ENCODE measurements at places on chromosomes 16 and 17.

DNA sequence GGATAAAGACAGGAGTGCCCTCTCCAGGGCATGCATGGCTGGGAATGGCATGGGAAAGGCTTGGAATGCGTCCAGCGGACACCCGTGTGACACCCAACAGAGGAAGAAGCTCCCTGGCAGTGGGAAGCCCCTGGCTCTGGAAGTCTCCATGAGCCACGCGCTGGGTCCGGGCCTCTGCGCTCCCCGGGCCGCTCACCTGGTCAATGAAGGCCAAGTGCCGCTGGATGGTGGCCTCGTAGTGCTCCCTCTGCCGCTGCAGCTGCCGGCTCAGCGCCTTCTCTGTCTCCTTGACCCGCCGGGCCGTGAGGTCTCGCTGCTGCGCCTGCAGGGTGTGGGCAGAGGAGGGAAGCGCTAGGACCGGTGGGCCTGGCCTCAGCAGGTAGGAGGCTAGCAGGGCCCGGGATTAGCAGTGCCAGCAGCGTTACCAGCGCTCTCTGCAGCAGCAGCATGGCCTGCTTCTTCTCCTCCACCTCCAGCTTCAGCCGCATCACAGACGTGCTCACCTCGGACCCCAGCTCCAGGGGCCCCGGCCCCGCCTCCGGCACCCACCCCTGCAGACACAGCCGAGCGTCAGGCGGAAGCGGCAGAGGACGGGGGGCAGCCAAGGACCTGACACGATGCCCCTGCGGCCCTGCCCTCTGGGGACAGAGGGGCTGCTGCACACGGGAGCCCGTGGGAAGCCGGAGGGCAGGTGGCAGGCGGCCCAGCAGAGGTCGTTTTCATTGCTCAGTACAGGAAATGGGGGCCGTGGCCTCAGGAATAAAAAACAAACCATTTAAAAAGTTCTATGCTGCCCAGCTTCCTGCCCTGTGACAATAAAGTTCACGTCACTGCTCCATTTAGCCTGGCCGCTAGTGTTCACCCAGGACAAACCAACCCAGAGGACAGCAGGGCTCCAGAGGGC, 26.0 kb downstream of the CEP131 start:
- DNase-seq = no peak

DNA sequence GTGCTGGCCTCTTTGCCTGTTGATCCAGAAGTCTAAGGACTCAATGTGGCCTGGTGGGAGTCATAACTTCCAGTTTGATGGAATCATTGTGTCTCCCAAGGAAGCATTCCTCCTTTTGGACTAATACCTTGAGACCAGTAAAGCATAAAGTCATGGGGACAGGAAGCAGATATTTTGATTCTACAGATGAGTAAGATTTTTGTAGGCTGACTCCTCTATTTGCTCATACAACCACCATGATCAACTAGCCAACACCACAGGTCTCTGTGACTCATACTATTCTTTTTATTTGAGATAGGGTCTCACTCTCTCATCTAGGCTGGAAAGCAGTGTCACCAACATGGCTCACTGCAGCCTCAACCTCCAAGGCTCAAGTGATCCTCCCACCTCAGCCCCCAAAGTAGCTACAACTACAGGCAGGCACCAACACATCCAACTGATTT, 6.2 kb downstream of the MT2A start:
- peak; percentile 83 for DNase-seq

DNA sequence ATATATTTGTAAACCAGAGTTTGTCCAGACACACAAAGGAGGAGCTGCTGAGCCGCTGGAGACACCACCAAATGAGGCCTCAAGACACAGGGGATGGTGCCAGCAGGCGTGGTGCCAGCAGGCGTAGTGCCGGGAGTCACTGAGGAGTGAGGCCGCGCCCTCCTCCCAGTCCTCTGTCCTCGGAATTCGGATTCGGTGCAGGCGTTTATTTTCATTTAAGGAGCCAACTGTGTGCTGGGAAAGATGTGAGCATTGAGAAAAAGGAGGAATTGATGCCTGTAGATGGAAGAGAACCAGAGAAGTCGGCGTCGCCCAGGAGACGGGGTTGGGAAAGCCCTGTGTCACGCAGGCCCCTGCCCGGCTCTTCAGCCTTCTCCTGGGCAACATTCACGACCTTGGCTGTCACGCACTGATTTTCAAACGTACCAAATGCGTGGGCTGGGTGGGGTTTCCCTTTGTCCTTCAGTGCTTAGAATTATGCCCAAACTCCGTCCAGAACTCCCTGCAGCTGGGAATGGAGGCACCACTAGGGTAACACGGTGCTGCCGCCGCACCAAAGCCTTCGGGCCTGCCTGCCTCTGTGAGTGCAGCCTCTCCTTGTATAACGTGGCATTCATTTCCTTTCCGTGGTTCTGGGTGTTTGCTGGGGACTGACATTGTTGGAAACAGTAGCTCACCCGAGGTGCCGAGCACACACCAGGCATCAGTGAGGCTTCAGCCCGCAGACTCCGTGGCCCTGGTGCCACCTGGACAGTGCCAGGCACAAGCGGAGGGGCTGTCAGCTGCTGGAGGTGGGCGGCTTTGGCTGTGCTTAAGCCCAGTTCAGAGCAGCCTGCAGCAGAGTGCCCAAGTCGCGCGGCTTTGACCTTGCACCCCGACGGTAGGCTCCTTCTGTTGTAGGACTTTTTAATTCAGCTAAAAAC, 49.0 kb upstream of the CHMP6 start:
- no peak for DNase-seq

GRCh38 chr16:4681471-4682083, 11.8 kb upstream of the NUDT16L1 start:
- DNase-seq = no peak

GRCh38 chr17:64686705-64687104, 24.6 kb upstream of the SMURF2 start:
- DNase-seq = no peak

DNA sequence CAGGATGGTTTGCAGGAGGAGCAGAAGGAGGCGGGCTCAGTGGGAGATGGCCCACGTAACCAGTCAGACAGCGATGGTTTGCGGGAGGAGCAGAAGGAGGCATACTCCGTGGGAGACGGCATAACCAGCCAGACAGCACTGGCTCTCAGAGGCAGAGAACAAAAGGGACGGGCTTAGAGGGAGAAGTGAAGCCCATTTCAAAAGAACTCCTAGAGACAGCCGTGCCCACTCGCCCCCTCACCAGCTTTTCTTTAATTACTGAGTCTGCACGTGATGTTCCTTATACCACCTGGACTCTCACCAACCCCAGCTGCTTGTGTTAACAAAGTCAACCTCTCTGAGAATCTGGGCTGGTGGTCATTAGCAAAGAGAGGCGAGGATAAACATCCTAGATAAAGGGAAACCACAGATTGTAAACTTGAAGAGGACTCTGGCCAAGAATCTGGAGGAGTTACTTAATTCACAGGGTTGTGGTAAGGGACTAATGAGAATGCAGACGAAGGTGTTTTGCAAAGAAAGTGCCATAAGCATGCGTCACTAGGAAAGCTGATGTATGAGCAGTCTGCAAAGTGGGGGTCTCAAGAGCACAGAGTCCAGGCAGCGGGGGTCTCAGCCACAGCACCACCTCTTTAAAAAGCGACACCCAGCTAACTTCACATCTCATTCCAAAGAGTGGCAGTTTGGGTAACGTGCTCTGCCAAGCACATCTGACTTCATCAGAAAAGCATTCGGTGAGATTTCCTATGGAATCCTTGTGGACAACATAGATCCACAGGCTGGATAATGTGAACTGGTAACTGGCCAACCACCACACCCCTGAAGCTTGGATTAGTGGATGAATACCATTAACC, 51.7 kb downstream of the NXN start:
- peak; percentile 92 for DNase-seq

- no peak for DNase-seq
These were observed 74.8 kb downstream of the XYLT1 start for GRCh38 chr16:17395849-17396480.

GRCh38 chr16:2535625-2536013, 2.2 kb upstream of the PDPK1 start:
- no peak for DNase-seq

GRCh38 chr16:80974649-80975376, 31.9 kb downstream of the CMC2 start:
- DNase-seq = no peak

- no peak for DNase-seq
These were observed 85.1 kb downstream of the PRKCA start for GRCh38 chr17:66387392-66387981.

DNA sequence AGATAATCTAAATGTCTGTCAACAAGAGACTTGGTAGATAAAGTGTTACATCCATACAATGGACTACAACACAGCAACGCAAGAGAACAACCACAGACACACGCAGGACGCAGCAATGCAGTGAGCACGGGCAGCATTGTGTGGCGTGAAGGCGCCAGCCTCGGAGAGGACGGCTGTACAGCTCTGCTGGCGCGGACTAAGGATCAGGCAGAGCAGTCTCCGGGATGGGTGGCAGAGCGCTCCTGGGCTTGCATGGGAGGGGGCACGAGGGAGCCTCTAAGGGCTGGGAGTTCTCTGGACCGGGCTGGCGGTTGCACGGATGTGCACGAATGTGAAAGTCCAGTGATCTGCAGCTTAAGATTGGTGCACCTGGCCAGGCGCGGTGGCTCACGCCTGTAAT, 34.5 kb downstream of the ACTG1 start:
- no peak for DNase-seq

DNA sequence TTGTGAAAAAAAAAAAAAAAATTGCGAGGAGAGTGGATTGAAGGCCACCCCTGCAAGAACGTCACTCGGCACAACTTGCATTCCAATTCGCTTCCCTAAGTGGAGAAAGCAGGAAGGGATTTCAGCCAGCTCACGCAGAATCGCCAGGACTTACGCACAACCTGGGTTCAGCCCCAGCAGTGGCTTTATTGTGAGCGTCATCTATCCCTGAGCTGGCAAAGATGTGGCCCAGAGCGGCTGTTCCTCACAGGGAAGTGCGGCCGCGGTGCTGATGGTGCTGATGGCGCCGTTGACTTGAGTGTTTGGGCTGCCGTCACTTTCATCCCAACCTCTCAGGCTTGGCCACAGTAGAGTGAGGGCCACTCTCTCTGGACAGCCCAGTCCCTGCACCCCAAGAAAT, 197.6 kb downstream of the NTN1 start:
- no peak for DNase-seq

DNA sequence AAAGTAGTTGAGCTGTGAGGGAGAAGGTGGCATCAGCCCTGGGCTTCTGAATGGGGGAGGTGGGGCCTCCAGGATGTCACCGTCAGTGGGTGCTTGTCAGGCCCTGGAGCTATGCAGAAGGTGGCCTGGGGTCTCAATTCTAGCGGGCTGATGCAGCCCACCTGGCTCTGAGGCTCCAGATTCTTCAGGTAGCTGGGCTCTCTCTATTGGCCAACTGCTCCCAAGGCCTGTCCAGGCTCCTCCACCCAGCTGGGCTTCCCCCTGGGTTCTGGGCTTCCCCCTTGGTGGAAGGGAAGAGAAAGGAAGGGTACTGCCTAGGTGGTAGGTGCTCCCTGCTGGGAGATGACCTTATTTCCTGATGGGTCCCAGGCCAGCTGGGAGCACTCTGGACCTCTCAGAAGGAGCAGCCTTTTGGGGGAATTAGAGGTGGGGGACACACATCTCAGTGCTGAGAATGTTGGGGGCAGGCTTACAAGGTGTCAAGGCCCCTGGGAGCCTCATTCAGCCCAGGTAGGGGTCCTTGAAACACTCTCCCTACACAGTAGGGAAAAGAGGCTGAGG, 1728.3 kb downstream of the TP53TG3F start:
- DNase-seq = no peak

GRCh38 chr16:80277182-80277581, 263.6 kb upstream of the DYNLRB2 start:
- no peak for DNase-seq

GRCh38 chr16:28974007-28974436, 556 bp upstream of the SPNS1 start:
- peak; percentile 16 for DNase-seq

DNA sequence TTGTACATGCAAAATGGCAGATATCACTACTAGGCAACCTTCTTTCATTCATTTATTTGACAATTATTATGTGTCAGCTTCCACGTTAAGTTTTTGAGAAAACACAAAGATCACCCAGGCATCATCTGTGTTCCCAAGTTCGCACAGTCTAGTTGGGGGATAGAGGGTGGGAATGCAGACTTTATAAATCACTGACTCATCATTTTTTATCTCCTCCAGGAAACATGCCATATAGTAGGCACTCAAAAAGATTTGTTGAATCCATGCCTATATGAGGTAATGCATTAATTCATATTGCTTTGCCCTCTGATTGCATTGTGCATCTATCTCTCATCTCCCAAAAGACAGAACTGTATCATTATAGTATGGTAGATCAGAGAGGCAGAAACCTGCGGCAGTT, 196.8 kb upstream of the TOX3 start:
- no peak for DNase-seq

GRCh38 chr16:47392081-47392480, 68.8 kb downstream of the ITFG1 start:
- no peak for DNase-seq

DNA sequence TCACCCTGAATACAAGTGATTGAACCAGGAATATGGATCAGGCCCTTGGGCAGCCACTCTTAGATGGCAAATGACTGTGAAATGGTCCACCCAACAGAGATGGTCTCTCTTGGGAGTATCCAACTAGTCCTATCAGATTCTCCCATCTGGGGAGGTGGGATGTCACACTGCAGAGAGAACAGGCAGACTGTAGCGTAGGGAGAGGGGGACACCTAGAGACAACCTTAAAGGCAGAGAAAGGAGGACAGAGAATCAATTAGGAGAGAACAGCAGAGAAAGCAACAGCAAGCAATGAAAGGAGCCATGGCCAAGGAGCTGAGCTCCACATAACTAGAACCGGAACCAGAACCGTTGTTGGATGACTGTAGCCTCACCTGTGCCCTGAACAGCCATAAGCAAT, 37.2 kb downstream of the IQCK start:
- no peak for DNase-seq

GRCh38 chr16:2450535-2450934, 9.4 kb upstream of the TEDC2 start:
- no peak for DNase-seq

DNA sequence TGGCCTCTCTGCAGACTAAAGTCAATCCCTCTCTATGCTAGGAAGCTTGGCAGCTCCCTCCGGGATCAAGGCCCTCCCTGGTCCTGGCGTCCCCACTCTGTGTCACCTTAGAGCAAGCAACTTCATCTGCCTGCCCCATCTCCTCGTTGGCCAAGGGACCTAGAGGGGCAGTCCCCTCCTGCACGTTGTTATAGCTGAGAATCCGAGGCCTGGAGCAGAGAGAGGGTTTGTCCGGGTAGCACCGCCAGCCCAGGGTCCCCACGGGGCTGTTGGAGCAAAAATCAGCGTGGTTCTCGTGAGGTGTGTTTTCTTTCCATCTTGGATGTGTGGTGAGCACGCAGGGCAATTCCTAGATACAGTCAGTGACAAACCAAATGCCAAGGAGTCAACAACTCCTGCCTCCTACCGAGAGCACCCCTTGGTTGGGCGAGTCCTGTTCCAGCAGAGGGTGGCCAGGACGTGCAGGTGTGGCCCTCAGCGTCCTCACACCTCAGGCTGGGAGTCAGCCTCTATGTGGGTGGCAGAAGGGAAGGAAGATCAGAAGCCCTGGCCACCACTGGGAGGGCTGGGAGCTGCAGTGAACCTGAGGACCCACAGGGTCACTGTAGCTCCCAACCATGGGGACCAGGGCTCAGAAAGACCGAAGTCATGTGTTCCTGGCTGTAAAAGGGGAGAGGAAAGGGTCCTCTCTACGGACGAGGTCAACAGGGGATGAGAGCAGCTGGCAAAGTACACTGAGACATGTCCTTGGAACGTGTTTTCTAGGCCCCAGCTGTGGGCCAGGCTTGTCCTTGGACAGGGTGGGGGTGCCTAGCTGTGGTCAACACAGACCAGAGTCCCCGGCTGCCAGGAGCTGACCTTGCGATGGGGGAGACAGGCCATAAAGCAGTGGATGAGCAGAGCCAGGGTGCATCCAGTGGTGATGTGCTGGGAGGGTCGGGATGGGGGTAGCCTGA, 85.6 kb upstream of the CIBAR2 start:
- no peak for DNase-seq

Measured in HS-5 (cell line).